ENCODE measurements at places on chromosomes 5 and 9. TPM values are rescaled to one million over a fixed set of nuclear protein-coding genes. Genes with fewer than 3 reads are reported as not detected.

CAVIN4 gene
- 38.4 TPM for total RNA-seq

SPATA31A3 gene
- total RNA-seq, result not detected

SPINK6 gene
- not detected for total RNA-seq

PTGS1 gene
- 9.6 TPM for total RNA-seq

GABRB2 gene
- total RNA-seq, result 1.4 TPM
